Progenitor cell of endocrine pancreas (in vitro differentiated cells): ENCODE measurements at places on chromosomes 13 and 19. TPM values are rescaled to one million over a fixed set of nuclear protein-coding genes. Genes with fewer than 3 reads are reported as not detected.

DNA sequence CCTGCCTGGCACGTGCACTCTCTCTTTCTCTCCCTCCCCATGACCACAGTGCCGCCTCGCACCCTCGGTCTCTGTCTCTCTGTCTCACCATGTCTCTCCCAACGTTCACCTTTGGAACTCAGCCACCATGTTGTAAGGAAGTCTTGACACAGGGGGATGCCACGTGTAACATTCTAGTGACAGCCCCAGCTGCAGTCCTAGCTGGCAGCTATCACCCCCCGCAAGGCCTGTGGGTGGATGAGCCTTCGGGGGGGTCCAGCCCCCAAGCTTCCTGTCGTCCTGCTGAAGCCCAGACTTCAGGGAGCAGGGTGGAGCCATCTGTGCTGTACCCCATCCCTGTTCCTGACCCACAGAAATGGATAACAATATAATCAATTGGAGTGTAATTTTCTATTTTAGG is 118.5 kb downstream of the SOX1 start:
- H3K27ac ChIP-seq, result no peak overlapping the region
- DNase-seq, result no peak
- no peak overlapping the region for H3K4me3 ChIP-seq
- no peaks in the 10 kb centered on the region for H3K36me3 ChIP-seq

- H3K4me1 ChIP-seq, result peaks cover 6% of the 10 kb centered on the region
- no peak overlapping the region for H3K4me3 ChIP-seq
- no peak overlapping the region for H3K27ac ChIP-seq
- H3K27me3 ChIP-seq, result peaks cover 86% of the 10 kb centered on the region
These were observed 2.2 kb upstream of the ZIC5 start for GRCh38 chr13:99973808-99974185.

- H3K4me3 ChIP-seq, result no peak overlapping the region
- peaks cover 17% of the 10 kb centered on the region for H3K4me1 ChIP-seq
- H3K27me3 ChIP-seq, result no peaks in the 10 kb centered on the region
- no peak for DNase-seq
- peaks cover 48% of the 10 kb centered on the region for H3K36me3 ChIP-seq
These were observed 23.4 kb downstream of the ZNF507 start for GRCh38 chr19:32368787-32369186.

Gene TMEM145
- 1.9 and 2.0 TPM in 2 replicates for total RNA-seq

- no peak overlapping the region for H3K4me3 ChIP-seq
- H3K27me3 ChIP-seq, result peaks cover 18% of the 10 kb centered on the region
- H3K4me1 ChIP-seq, result peaks cover 42% of the 10 kb centered on the region
- H3K36me3 ChIP-seq, result no peaks in the 10 kb centered on the region
- H3K27ac ChIP-seq, result no peak overlapping the region
These were observed 158.0 kb downstream of the TM9SF2 start for GRCh38 chr13:99659226-99659625.

DNA sequence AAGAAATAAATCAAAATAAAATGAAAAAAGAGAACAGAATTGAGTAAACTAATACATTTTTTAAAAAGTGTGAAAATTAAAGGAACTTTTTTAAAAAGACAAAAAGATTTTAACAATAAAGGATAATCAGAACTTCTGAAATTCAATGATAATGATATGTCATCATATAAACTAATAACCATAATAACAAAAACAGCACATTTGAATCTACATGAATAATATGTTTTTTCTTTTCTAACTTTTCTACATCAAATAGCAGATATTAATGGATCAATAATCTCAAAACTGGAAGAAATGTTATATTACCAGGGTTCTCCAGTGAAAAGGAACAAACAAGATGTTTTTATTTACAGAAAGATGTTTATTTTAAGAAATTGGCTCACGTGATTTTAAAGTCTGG is 903.3 kb upstream of the MIR17HG start:
- no peak overlapping the region for H3K27ac ChIP-seq
- no peak overlapping the region for H3K4me3 ChIP-seq
- H3K4me1 ChIP-seq, result peaks cover 3% of the 10 kb centered on the region
- no peaks in the 10 kb centered on the region for H3K36me3 ChIP-seq
- no peaks in the 10 kb centered on the region for H3K27me3 ChIP-seq

GRCh38 chr19:2590630-2591399 is 111.7 kb downstream of the GNG7 start:
- H3K27me3 ChIP-seq, result peaks cover 11% of the 10 kb centered on the region
- H3K4me1 ChIP-seq, result peaks cover 29% of the 10 kb centered on the region
- no peaks in the 10 kb centered on the region for H3K36me3 ChIP-seq
- no peak overlapping the region for H3K4me3 ChIP-seq

DNA sequence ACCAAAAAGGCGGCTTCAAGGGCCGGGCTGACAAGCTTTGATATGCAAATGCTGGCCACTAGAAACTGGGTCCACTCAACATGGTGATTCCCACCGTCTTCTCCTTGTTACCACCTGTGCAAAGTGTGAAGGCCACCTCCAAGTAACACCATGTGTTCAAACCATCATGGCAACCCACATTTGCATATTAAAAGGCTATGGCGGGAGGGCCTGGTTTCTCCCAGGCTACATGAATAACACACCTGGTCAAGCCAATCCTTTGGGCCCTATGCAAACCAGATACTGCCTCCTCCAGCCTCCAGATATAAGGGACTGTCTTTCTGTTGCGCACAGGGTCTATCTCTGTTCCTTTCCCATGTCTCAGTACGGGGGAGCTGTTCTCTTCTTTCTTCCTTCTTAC is 36.6 kb upstream of the ZSCAN5A start:
- no peaks in the 10 kb centered on the region for H3K27me3 ChIP-seq
- H3K4me1 ChIP-seq, result no peaks in the 10 kb centered on the region
- H3K27ac ChIP-seq, result no peak overlapping the region
- H3K4me3 ChIP-seq, result no peak overlapping the region
- H3K36me3 ChIP-seq, result no peaks in the 10 kb centered on the region

DNA sequence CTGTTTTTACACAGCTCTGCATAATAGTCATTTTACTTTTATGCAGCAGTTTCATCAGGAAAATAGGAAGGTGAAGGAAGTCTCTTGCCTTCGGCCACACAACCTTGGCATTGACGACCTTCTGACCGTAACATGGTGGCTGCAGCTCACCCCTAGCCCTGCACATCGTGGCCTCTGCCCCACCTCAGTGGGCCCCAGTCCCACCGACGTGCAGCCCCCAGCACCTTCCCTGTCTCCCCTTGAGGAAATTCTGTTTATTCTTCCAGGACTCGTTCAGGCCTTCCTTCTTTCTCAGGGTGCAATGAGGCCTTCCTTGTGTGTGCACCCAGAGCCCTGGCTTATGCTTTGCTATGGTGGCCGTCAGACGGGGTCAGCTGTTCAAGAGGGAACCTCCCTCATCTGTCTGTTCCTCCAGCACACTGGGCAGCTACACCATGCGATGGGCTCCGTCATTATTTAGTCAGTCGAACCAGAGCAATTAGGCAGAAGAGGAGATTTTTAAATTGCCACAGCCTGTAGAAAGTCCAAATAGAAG is 33.3 kb downstream of the TMEM255B start:
- no peaks in the 10 kb centered on the region for H3K4me1 ChIP-seq
- no peak overlapping the region for H3K27ac ChIP-seq
